ENCODE measurements at places on chromosomes 2 and 18.

GRCh38 chr2:206993964-206994363 is 54.6 kb downstream of the CPO start:
- no peak for DNase-seq

- no peak for DNase-seq
These were observed 578.7 kb upstream of the ID2 start for GRCh38 chr2:8103085-8103708.

DNA sequence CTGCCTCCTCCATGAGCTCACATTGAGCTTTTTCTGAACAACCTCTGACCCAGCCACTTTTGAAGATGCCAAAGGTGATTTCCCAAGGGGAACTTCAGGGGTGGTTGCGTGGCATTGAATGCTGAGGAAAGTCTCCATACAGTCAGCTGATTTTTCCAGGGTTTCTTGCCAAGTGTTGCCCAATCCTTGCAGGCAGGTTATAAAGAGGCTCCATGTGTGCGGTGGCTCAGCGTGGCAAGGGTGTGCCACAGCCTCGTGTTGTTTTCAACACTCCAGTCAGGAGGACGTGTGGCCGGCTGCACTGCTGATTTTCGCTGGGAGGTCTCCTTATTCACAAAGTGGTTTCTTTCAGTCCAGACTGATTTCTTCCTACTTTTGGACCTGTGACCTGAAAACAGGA is 81.4 kb upstream of the GATA6 start:
- DNase-seq: no peak

- no peak for DNase-seq
These were observed 1.8 kb downstream of the RNF138 start for GRCh38 chr18:32093523-32093922.

GRCh38 chr18:47872426-47872825 is 58.0 kb downstream of the SMAD2 start:
- DNase-seq: no peak

DNA sequence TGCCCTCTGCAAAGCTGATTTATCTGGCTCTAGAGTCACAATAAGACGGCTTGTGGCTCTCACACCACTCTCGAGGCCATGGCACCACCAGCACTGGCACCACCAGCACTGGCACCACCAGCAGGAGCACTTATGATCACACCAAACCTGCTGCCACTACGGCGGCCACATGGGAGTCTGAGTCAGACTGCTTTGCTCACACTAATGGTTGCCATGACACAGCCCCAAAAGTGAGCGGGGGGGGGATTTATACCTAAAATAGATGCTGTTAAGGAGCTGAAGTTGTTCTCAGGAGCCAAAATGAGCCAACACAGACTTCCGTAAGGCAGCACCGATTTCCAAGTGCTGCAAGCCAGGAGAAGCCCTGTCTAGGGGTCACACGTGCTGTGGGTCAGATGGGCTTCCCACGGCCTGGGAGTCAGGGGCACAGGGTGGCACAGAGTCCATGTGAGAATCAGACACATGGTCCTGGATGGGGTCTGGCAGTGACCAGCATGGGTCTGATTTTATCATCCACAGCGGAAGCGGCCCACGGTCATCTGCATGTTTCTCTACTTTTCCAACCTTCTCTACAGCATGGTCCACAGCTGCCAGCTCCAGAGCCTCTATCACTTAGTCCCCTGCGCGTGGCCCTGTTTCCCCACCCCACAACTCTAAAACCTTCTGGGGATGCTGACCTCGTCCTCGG is 16.7 kb downstream of the DNMT3A start:
- DNase-seq: peak; percentile 59

DNA sequence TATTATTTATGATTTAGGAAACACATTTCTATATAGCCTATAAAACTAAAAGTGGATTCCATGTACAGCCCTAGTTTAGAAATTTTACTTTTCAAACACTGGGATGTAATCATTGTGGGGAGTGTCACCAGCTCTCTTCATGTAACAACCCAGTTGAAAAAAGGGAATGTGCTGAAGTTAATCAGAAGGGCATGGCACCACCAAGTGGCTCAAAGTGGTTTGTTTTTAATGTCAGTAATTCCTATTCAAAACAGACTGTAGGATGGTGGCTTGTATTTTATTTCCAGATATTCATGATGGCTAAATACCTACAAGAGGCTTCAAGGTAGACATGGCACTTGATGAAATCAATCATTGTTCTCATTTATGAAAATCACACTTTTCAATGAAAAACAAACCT is 58.1 kb upstream of the TMEM182 start:
- DNase-seq: no peak

GRCh38 chr18:60391571-60392226 is 19.1 kb upstream of the MC4R start:
- DNase-seq: no peak

DNA sequence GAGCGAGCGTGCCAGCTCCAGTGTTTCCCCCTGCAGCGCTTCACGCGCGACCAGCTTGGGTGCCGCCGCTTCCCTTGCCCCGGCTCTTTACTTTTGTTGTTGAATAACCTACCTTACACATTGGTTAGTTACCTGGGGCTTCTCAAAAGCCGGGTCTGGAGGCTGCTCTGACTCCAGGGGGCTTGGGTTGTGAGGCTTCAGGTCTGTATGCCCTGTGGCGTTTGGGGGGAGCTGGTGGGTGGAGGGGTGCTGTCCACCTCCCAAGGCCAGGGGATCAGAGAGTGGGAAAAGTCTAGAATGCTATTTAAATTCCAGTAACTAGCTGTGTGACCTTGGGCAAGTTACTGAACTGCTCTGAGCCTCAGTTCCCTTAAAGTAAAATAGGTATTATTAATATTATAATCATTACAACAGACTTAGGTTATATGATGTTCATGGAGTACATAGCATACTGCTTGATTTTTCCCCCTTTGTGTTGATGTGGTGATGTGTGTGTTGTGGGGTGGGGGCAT is 770 bp downstream of the LYPD6B start:
- DNase-seq: no peak

DNA sequence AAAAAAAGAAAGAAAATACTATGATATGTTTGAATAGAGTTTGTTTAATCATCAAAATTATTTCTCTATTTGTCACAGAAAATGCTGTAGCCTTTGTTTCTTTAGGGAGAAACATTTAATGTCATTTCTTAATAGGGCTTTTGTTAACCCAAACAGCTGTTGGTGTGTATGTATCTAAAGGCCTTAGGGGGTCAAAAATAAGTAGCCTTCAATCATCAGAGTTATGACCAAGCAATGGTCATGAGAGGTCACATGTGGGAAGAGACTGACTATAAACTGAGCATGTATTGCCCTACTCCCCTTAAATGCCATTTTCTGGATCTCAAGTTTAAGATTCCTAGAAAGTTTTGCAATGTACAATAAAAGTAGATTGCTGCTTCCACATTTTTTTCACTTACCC is 22.7 kb downstream of the HNMT start:
- no peak for DNase-seq

DNA sequence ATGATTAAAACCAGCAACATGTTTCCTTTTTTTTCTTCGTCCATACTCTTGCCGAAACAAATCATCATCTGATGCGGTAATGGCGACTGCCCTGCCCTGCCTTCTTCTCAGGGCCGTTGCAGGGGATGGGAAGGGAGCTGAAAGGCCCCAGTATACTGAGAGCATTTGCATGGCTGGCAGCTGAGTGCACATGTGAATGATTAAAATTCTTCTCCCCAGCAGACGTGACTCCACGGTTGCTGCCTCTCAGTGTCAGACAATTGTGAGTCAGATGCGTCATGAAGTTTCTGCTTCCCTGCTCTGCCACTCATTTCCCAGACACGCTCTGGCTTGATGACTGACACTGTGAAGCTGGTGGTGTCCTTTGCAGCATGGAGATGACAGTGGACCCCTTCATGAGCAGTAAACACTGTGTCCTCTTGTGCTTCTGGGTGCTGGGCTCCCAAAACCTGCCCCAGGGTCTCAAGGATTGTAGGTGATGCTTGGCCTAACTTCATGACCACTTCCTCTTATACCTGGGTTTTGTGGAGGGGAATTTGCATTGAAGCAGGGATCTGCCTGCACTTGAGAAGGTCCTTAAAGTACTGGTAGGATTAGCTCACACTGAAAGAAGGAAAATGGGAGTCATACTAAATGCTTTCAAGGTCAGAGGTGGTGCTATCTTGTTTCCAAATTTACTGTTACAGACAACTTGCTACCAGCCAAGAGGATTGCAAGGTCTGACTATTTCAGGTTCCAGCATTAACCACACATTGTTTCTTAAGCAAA is 222.5 kb upstream of the COPS8 start:
- no peak for DNase-seq
